ENCODE measurements at places on chromosomes 4 and X. TPM values are rescaled to one million over a fixed set of nuclear protein-coding genes. Genes with fewer than 3 reads are reported as not detected.

PPM1K gene
- total RNA-seq, result 22.8 TPM

NAT8L gene
- total RNA-seq, result 1.7 TPM

DNA sequence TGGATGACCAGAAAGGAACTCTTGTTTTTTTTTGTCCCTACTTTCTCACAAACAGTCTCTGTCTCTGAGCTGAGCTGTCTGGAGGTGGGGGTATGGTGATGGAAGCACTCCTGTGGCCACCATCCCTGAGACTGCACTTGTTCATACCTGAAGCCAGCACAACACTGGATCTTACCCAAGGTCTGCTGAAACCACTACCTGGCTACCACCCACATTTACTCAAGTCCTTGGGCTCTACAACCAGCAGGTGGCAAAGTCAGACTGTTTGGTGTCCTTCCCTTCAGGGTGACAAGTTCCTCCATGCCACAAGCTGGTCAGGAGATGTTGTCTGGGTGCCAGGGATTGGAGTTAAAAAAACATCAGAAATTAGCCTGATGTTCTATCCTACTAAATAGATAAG is 89.7 kb downstream of the NEXMIF start:
- no peak overlapping the region for H3K4me3 ChIP-seq

- no peaks in the 10 kb centered on the region for H3K4me1 ChIP-seq
- H3K27me3 ChIP-seq, result no peaks in the 10 kb centered on the region
- no peak overlapping the region for H3K4me3 ChIP-seq
- DNase-seq, result no peak
These were observed 27.2 kb upstream of the WFS1 start for GRCh38 chr4:6242271-6243029.

DNA sequence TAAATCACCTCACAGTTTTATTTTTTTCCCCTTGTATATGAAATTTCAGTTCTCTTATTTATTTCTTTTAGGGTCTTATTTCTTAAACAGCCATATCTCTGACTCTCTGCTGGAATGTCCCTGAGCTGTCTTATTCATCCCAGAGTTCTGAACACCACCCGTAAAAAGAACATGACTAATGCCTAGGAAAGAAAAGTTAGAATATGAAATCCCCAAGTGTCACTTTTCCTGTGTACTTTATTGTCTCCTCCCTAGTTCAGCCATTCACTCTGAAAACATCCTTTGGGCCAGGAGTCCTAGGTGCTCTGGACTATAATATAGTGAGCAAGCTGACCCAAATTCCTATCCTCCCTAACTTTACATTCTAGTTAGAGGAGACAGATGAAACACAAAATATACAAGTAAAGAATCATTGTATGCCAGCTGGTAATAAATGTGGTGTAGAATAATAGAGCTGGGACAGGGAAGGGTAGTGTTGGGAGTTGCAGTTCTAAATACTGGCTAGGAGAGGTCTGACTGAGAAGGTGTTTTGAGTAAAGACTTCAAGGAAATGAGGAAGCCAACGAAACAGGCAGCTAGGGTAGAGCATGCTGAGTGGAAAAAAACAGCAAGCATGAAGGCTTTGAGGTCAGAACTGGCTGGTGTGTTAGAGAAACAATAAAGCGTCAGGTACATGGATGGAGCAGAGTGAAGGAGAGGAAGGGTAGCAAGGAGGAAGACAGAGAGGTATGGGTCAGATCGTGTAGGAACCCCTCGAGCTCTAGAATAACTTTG is 40.6 kb upstream of the FTHL17 start:
- H3K4me3 ChIP-seq, result no peak overlapping the region
- H3K27ac ChIP-seq, result no peak overlapping the region
- no peaks in the 10 kb centered on the region for H3K4me1 ChIP-seq
- no peaks in the 10 kb centered on the region for H3K27me3 ChIP-seq

- H3K27me3 ChIP-seq, result no peaks in the 10 kb centered on the region
- DNase-seq, result no peak
- no peaks in the 10 kb centered on the region for H3K36me3 ChIP-seq
- no peaks in the 10 kb centered on the region for H3K4me1 ChIP-seq
- no peak overlapping the region for H3K4me3 ChIP-seq
These were observed 83.9 kb downstream of the VEGFC start for GRCh38 chr4:176708771-176709311.

- no peaks in the 10 kb centered on the region for H3K36me3 ChIP-seq
- peak overlapping the region; percentile 69 for H3K4me3 ChIP-seq
- H3K4me1 ChIP-seq, result peaks cover 17% of the 10 kb centered on the region
- no peaks in the 10 kb centered on the region for H3K27me3 ChIP-seq
These were observed 478 bp upstream of the PLXNA3 start for GRCh38 chrX:154457491-154458115.

- no peak overlapping the region for H3K27ac ChIP-seq
- H3K4me3 ChIP-seq, result no peak overlapping the region
These were observed 72.0 kb downstream of the TSPAN5 start for GRCh38 chr4:98586291-98586961.

DNA sequence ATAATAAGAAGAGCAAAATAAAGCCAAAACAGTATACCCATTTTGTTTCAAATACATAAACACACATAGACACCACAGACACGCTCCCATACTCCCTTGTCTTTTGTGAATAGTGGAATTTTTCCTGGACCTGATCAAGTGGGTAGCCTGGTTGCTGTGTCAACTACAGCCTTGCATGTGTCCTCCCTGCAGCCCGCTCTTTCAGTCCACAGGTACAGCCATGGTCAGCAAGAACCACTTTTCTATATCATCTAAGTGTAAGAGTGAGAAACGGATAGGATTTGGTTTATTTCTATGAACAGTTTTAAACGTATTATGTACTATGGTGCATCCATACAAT is 9.8 kb downstream of the PWWP3B start:
- no peaks in the 10 kb centered on the region for H3K4me1 ChIP-seq
- no peak for DNase-seq
- H3K36me3 ChIP-seq, result no peaks in the 10 kb centered on the region
- no peak overlapping the region for H3K4me3 ChIP-seq
- no peak overlapping the region for H3K27ac ChIP-seq

GRCh38 chr4:147927377-147928137 is 195.7 kb downstream of the ARHGAP10 start:
- no peak for DNase-seq
- H3K4me1 ChIP-seq, result peaks cover 14% of the 10 kb centered on the region
- no peaks in the 10 kb centered on the region for H3K27me3 ChIP-seq
- H3K27ac ChIP-seq, result no peak overlapping the region
- no peaks in the 10 kb centered on the region for H3K36me3 ChIP-seq

DNA sequence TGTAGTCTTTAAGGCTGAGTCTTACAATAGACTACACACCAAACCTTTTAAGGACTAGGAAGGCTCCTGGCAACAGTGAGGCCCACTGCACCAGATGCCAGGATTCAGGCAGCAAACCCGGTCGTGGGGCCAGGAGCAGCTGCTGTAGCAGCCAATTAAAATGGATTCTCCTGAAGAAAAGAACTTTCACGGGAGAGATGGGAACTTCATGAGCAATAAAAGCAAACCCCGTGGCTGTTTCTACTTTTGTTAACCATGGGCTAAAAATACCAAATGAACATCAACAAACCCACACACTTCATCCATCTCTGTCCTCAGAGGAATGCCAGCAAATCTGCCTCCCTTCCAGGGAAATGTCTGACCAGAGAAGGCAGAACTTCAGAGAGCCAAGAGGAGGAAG is 101.4 kb downstream of the BTC start:
- no peak for DNase-seq
- H3K36me3 ChIP-seq, result no peaks in the 10 kb centered on the region
- no peaks in the 10 kb centered on the region for H3K4me1 ChIP-seq
- no peaks in the 10 kb centered on the region for H3K27me3 ChIP-seq

Measured in vagina (tissue), 2 donors.